Motor neuron (in vitro differentiated cells): ENCODE measurements at places on chromosomes 11 and 22. TPM values are rescaled to one million over a fixed set of nuclear protein-coding genes. Genes with fewer than 3 reads are reported as not detected.

DNA sequence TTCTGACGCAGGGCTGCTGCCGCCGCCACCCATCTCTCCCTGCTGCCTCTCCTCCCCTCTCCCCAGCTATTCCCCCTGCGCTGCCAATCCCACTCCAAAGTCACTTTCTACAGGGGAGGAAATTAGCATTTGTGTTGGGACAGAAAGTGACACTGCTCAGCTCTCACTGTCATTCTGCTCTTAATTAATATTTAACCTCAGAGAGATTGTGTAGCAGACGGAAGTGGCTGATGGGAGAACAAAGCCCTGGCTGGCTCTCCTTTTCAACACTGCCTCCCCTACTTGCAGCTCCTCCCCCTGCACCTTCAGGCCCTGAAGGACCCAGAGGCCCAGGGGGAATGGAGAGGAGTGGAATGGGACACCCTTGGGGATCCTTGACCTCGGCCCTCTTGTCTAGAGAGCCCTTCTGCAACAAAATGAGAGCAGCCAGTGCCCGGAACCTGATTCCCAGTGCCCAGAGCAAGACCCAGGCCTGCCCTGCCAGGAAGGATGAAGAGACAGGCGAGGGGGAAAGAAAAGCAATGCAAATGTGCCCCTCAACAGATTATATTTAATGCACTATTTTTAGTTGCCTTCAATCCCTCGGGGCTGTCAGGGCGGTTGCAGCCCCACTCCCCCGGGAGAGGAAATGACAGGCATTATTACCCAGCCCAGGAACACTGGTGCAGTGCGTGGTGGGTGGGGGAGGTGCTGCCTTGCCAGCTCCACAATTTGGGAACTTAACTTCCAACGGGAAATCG is 14.6 kb upstream of the NRGN start:
- peak; percentile 5 for ATAC-seq

DNA sequence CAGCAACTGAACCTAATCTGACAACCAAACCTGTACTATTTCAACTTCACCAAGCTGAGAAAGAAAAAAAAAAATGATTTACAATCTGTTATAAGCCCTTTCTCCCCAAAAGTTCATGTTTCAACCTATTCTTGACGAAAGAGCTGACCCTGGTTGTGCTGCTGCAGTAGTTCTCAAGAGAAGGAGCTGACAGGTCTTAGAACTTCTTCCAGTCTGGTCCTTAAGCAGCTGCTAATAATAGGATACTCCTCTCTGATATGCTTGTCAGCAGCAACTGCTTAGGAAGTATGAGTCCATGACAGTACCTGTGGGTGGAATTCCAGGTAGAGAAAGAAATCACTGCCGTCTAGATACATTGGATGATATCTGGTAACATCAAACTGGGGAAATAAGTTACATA is 735.1 kb upstream of the CCDC90B start:
- no peak for ATAC-seq

DNA sequence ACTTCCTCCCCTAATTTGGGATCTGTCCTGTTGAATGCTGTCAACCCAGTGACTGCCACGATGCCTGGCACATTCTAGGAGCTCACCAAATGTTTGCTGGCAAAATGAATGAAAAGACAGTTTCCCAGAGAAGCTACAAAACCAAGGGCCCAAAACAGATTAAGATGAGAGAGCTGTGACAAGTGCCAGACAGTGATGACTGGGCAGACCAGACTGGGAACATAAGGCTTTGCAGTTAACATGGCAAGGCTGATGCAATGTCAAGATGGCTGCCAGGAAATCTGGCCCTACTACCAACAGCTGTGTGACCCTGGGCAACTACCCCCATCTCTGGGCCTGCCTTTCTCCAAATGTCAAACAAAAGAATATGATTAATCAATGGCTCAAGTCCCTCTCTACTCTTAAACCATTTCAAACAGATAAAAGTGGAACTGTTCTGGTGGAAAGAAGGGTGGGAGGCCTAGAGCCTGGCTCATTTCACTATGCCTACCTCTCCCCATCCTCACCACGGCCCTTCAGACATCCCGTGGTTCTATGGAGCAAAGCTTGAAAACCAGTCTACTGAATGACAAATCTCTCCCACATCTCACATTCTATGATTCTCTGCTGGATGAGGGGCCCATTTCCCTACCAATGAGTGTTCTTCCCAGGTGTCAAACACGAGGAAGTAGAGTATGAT is 12.8 kb downstream of the AP1B1 start:
- no peak for ATAC-seq

DNA sequence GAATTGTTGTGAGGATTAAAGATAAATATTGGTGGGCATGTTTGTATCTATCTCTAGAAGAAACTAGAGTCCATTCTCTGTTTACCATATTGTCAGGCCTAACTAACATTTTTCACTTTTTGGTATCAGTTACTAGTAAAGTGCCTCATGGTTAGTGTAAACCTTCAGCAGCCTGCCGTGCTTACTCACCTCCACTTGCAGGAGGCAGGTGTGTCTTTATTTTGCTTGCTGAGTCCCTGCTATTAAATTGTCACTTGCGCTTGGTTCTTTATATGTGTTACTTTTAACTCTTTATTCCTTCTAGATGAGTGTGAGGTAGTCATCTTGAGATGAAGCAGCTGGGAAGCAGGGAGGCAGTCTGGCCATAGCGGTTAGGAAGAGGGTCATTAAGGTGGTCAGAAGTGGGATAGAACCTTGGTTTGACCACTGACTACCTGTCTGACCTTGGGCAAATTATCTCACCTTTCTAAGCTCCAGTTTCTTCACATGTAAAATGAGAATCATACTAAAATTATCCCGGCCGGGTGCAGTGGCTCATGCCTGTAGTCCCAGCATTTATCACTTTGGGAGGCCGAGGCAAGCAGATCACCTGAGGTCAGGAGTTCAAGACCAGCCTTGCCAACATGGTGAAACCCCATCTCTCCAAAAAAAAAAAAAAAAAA is 21.2 kb downstream of the PPP6R3 start:
- no peak for ATAC-seq

GRCh38 chr22:32753591-32753990 is 47.9 kb upstream of the TIMP3 start:
- no peak for ATAC-seq

DNA sequence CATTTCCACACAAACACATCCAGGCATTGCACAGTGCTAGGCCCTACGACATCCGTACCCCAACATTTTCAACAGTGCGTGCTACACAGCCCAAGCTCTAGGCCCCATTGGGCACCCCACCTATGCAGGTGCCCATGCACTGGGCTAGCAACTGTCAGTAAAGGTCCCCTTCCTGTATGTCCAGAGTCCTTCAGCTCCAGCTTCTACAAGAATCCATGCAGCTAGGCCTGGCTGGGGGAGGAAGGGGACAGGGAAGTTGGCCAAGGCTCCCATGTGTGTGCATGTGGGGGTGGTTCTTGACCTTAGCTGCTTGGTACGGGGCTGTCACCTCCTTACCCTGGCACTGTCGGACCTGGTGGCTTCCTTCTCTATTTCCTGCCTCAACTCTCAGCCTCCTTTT is 1.3 kb downstream of the B3GAT1 start:
- ATAC-seq, result no peak

GRCh38 chr11:73402834-73403185 is 26.6 kb downstream of the RELT start:
- no peak for ATAC-seq

DNA sequence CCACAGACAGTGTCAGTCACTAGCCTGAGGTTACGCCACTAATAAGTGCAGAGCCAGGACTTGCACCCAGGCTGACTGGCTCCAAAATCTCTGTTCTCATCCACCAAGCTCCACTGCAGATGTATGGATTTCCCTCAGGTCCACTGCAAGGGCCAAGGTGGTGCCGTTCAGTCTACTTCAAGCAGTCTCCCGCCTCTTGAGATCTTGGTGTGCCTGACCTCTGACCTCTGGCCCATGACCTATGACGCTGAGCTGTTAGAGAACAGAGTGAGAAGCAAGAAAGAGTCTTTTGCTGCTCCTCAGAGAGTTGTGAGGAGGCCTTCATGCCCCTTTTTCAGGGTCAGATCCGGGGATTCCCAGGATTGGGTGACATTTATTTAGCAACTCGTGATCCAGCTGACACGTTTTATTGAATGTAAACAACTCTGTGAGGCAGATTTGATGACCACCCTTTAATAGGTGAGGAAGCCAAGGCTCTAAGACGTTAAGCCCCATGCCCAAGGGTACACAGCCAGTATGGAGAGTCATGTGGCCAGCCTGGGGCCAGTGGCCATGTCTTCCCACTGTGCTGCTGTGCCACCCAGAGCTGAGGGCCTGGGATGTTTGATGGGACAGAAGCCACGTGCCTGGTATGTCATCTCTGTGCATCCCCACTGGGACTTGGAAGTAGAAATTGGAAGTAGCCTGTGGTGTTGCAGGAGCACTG is 25.2 kb downstream of the DCPS start:
- no peak for ATAC-seq

DNA sequence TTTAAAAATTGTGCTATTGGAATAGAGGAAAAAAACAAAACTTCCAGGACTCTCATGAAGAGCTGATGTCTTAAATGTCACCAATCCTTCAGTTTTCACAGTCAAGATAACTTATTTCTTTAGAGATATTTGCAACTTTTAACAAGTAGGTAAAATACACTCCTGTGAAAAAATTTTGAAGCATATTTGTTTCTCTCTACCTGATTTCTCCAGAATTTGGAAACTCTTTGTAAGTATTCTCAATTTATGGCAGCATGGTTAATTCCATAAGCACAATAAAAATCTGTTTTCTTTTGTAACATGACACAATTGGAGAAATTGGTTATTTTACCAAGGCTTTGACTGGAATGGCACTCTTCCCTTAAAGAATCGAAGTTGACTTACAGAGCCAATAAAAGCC is 4.1 kb downstream of the CASP4 start:
- ATAC-seq, result no peak

- ATAC-seq, result no peak
Observed at GRCh38 chr22:39645532-39645931, 75.0 kb downstream of the CACNA1I start.

GRCh38 chr11:77027275-77027674 is 6.9 kb upstream of the B3GNT6 start:
- peak; percentile 41 for ATAC-seq

The PANX3 gene
- total RNA-seq, result 0.19 TPM in 1 of 2 replicates, not detected in the other

The HPS4 gene
- 41.0 and 41.6 TPM in 2 replicates for total RNA-seq

The ATXN10 gene
- 122 and 141 TPM in 2 replicates for total RNA-seq

The UCP2 gene
- 7.3 and 10.1 TPM in 2 replicates for total RNA-seq

The NLRP14 gene
- total RNA-seq, result 0.43 and 0.52 TPM in 2 replicates

The SLC16A8 gene
- 2.3 and 3.6 TPM in 2 replicates for total RNA-seq
